ENCODE measurements at places on chromosomes 5 and 9.
A peak's percentile ranks its signal among the peaks of the same experiment; 100 is the strongest.

DNA sequence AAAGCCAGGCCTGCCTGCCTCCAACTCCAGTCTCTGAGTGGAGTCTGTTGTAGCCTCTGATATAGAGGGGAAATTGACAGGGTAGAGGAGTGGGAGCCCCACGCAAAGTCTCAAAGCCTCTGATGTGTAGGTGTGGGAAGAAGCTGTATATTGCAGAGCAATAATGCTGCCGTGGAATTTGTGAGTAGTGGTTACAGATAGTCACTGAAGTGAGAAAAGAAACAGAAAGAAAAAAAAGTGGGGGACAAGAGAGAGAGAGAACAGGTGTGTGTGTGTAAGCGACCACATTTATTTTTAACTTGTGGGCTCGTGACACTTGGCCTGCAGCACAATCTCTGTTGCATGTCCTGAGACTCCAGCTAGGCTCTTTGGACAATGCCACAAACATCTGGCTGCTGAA, 227.8 kb downstream of the NSG2 start:
- H3K36me3 ChIP-seq = no peaks in the 10 kb centered on the region
- H3K27me3 ChIP-seq = no peaks in the 10 kb centered on the region
- H3K4me3 ChIP-seq = no peak overlapping the region
- H3K4me1 ChIP-seq = no peaks in the 10 kb centered on the region
- H3K27ac ChIP-seq = no peak overlapping the region

- no peaks in the 10 kb centered on the region for H3K36me3 ChIP-seq
- H3K4me3 ChIP-seq = no peak overlapping the region
- DNase-seq = no peak
- H3K27me3 ChIP-seq = no peaks in the 10 kb centered on the region
These were observed 10.8 kb upstream of the PLIN2 start for GRCh38 chr9:19138084-19138483.

- peaks cover 20% of the 10 kb centered on the region for H3K27me3 ChIP-seq
- no peak overlapping the region for H3K4me3 ChIP-seq
- H3K4me1 ChIP-seq = peaks cover 3% of the 10 kb centered on the region
- no peaks in the 10 kb centered on the region for H3K36me3 ChIP-seq
- no peak overlapping the region for H3K27ac ChIP-seq
- DNase-seq = no peak
These were observed 39.0 kb upstream of the EXOC3 start for GRCh38 chr5:403995-404394.

- peaks cover 2% of the 10 kb centered on the region for H3K36me3 ChIP-seq
- H3K4me3 ChIP-seq = no peak overlapping the region
- H3K4me1 ChIP-seq = peaks cover 45% of the 10 kb centered on the region
- no peak for DNase-seq
- no peaks in the 10 kb centered on the region for H3K27me3 ChIP-seq
These were observed 40.0 kb downstream of the NACC2 start for GRCh38 chr9:136054798-136055714.

- H3K4me3 ChIP-seq = no peak overlapping the region
- no peak for DNase-seq
- H3K4me1 ChIP-seq = peaks cover 14% of the 10 kb centered on the region
- no peaks in the 10 kb centered on the region for H3K27me3 ChIP-seq
- H3K27ac ChIP-seq = no peak overlapping the region
These were observed 719.6 kb upstream of the GRAMD2B start for GRCh38 chr5:125703616-125704015.

DNA sequence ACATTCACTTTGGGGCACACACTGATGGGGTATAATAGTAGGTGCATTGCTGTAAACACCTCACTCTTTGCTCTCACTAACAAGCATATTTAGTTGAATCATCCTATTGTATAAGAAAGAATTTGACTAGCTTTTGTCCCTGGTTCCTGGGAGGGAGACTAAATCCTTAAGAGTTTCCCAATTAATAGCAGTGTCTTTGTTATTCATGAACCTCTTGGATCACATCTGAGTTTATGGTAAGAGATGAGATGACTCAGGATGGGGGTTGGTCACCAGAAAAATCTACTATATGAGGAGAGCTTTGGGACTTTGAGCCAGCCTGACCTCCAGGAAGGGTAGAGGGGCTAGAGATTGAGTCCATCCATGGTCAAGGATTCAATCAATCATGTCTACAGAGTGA, 56.8 kb downstream of the PUM3 start:
- no peak for DNase-seq
- H3K4me3 ChIP-seq = no peak overlapping the region
- H3K36me3 ChIP-seq = no peaks in the 10 kb centered on the region
- no peaks in the 10 kb centered on the region for H3K27me3 ChIP-seq

DNA sequence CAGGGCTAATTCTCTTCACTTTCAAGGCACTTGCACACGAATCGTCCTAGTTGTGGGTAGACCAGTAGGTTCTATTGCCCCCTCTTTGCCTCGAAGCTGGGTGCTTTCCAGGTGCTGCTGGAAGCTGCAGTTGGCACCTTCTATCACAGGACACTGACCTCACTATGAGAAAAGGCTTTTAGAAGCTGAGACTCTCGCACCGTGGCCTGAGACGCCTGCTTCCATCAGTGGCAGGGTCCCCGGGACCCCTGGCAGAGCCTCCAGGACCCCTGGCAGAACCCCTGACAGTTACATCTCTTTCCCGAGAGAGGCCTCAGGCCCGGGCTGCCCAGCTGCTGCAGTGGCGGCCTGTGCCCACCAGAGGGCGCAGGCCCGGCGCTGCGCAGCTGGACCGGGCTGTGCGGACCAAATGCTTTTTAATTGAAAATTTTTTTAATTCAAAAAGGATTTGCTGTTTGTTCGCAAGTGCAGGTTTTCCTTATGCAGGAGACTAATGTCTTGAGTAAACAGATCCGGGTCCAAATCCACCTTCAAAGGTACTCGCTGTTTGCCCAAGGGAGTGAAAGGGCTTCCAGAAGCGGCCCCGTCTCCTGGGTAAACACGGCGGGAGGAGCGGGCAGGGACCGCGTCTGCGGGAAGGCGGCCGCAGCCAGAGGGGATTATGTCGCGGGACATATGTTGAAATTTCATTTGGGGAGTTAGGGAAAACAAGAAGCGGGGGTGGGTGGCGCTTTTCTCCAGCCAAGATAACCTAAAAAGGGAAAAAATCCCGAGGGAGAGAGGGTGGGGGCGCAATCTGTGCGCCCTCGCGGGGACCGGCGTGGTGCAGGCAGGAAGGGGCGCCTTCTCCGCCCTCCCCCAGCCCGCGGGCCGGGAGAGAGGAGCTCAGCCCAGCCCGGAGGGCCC, 114.5 kb upstream of the LMX1B start:
- no peak overlapping the region for H3K27ac ChIP-seq
- H3K4me1 ChIP-seq = peaks cover 5% of the 10 kb centered on the region
- H3K36me3 ChIP-seq = no peaks in the 10 kb centered on the region
- H3K4me3 ChIP-seq = peak overlapping the region; percentile 44
- H3K27me3 ChIP-seq = no peaks in the 10 kb centered on the region

- H3K27me3 ChIP-seq = no peaks in the 10 kb centered on the region
- H3K36me3 ChIP-seq = no peaks in the 10 kb centered on the region
- DNase-seq = no peak
- peaks cover 9% of the 10 kb centered on the region for H3K4me1 ChIP-seq
These were observed 116.9 kb downstream of the PIP5K1B start for GRCh38 chr9:68821911-68822310.

DNA sequence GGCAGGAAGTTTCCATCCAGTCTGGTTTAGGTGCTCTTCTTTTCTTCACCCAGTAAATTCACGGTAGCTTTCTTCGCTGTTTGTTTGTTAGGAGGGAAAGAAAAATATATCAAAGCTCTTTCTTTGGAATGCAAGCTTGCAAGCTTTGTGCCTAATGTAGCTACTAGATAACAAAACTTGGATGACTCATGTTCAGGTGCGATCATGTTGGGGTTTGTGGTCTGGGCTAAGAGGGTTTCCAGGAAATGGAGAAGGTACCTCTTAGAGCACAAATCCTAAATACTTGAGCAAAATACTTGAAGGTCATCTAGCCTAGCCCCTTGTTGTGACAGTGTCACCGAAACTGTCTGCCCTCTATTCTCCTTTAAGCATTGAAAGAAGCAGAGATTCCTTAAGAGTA, 17.7 kb downstream of the SRP19 start:
- no peak for DNase-seq
- peak overlapping the region; percentile 3 for H3K27ac ChIP-seq
- H3K27me3 ChIP-seq = no peaks in the 10 kb centered on the region
- peaks cover 4% of the 10 kb centered on the region for H3K4me1 ChIP-seq

- no peak for DNase-seq
- H3K4me3 ChIP-seq = no peak overlapping the region
- H3K27me3 ChIP-seq = peaks cover 27% of the 10 kb centered on the region
- H3K36me3 ChIP-seq = no peaks in the 10 kb centered on the region
- peaks cover 7% of the 10 kb centered on the region for H3K4me1 ChIP-seq
These were observed 31.4 kb downstream of the KCTD16 start for GRCh38 chr5:144202072-144202471.

- H3K27ac ChIP-seq = no peak overlapping the region
- H3K4me1 ChIP-seq = peaks cover 2% of the 10 kb centered on the region
- H3K36me3 ChIP-seq = no peaks in the 10 kb centered on the region
- no peaks in the 10 kb centered on the region for H3K27me3 ChIP-seq
- H3K4me3 ChIP-seq = no peak overlapping the region
These were observed 123.3 kb upstream of the TMEM161B start for GRCh38 chr5:88391991-88392390.

DNA sequence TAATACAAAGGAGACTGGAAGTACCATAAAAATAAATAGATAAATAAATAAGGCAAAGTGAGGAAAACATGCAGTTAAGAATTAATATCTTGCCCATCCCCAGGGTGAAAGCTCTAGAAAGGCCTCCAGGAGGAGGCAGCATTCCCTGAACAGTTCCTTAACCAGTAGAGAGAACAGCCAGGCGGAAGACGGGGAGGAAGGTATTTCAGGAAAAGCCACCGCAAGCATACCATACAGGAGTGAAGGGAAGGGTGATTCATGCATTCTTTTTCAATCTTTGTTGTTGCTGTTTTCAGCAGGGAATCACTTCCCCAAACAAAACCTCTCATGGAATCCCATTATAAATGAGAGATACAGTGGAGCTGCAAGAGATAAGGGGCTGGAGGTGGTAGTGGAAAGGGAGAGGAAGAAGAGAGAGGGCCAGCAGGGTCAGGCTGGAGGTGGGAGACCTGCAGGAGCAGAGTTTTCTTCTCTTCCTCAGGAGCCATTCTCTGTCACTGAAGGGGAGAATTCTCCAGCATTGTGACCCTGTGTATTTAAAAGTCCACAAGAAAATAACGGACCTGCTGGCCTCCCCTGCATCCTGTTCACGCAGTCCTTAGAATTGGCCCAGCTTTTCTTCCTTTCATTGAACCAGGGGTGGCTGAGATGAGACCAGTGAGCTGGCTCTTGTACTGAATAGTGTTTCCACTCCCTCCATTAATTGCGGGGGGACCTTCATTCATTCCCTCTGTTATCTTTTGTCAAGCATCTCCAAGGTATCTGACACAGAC, 255.9 kb downstream of the FAM114A2 start:
- no peak overlapping the region for H3K27ac ChIP-seq
- no peaks in the 10 kb centered on the region for H3K36me3 ChIP-seq
- H3K4me3 ChIP-seq = no peak overlapping the region
- DNase-seq = no peak
- no peaks in the 10 kb centered on the region for H3K4me1 ChIP-seq

- DNase-seq = no peak
- H3K27me3 ChIP-seq = peaks cover 64% of the 10 kb centered on the region
- H3K27ac ChIP-seq = no peak within 1 kb of the TSS
These were observed at the start of gene RASEF for GRCh38 chr9:83062651-83063527. TSS of gene RASEF (minus strand) at chr9:83063142. CDS start at chr9:83062867, 275 bp downstream.

- H3K27me3 ChIP-seq = no peaks in the 10 kb centered on the region
These were observed 38.0 kb upstream of the OSMR start for GRCh38 chr5:38807570-38808483.

DNA sequence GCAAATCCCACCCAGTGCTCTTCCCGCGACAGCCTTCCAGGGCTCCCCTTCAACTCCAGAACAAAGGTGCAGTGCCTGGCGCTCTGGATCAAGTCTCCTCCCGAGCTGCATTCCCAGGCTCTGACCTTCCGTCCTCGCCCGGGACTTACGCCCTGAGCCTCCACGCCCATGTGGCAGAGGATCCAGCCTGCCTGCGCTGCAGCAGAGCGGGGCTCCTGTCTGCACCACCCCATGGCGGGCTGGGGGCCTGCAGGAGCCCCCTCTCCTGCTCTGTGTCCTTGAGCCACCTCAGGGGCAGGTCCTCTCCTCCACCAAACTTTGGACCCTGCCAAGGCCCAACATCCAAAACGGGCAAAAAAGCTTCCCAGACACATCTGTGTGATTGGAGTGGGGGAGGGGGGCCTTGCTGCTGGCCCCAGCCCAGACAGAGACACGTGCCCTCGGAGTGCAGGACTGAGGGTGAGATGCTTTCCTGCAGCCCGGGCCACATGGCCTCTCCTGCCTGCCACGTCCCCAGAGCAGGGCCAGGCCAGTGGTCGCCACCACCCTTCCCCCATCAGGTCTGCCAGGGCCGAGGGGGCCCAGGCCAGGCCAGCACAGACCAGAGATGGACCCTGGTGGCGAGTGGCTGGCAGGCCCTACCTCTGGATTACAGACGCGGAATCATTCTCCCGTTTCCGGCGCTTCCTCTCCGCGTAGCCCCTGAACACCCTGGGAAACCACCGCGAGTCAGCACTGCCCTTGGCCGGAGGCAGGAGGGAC, 4.4 kb downstream of the NSMF start:
- no peaks in the 10 kb centered on the region for H3K27me3 ChIP-seq
- H3K36me3 ChIP-seq = peaks cover 6% of the 10 kb centered on the region
- peaks cover 10% of the 10 kb centered on the region for H3K4me1 ChIP-seq
- H3K27ac ChIP-seq = peak overlapping the region; percentile 47

DNA sequence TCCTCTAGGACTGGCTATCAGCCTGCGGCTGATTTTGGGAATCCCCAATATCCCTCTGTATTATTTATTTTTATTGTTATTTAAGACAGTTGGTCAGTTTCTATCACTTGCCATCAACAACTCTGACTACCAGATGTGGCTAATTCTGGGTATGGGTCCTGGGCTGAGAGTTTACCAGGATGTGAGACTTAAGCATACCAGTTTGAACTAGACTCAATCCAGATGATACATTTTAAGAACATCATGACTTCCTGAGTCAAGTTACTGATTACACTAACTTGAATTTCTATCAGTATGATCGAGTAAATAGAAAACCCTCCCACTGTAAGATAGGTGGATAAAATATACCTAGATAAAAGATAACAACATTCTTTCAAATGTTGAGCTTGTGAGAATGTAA, 634.0 kb downstream of the MAT2B start:
- no peaks in the 10 kb centered on the region for H3K36me3 ChIP-seq
- no peak overlapping the region for H3K27ac ChIP-seq
- no peak for DNase-seq
- H3K4me1 ChIP-seq = no peaks in the 10 kb centered on the region
- H3K27me3 ChIP-seq = no peaks in the 10 kb centered on the region
- no peak overlapping the region for H3K4me3 ChIP-seq

- no peaks in the 10 kb centered on the region for H3K4me1 ChIP-seq
- DNase-seq = no peak
- H3K27ac ChIP-seq = no peak overlapping the region
- no peaks in the 10 kb centered on the region for H3K27me3 ChIP-seq
These were observed 90.0 kb upstream of the PANK3 start for GRCh38 chr5:168669156-168669555.

- H3K4me1 ChIP-seq = peaks cover 4% of the 10 kb centered on the region
- peaks cover 25% of the 10 kb centered on the region for H3K27me3 ChIP-seq
- DNase-seq = peak; percentile 24
These were observed 31.2 kb upstream of the CLPTM1L start for GRCh38 chr5:1375871-1376810.

Measured in gastrocnemius medialis (tissue), 4 donors.